ENCODE measurements at places on chromosomes 5 and 9. TPM values are rescaled to one million over a fixed set of nuclear protein-coding genes. Genes with fewer than 3 reads are reported as not detected.

Gene SLC36A3
- total RNA-seq, result not detected

Gene NUP155
- total RNA-seq, result 10.7 TPM

Gene TAF11L14
- total RNA-seq, result not detected

Gene DRD1
- not detected for total RNA-seq

Gene HTR1A
- not detected for total RNA-seq

Gene PCDHB5
- 1.3 TPM for total RNA-seq

Gene MYO10
- total RNA-seq, result 7.2 TPM

Gene DDX4
- not detected for total RNA-seq

Gene C9orf78
- total RNA-seq, result 31.4 TPM

Measured in Right ventricle myocardium superior (tissue), 1 donor.